Left lobe of liver (tissue), 2 donors: ENCODE measurements at places on chromosomes 11 and 22.

DNA sequence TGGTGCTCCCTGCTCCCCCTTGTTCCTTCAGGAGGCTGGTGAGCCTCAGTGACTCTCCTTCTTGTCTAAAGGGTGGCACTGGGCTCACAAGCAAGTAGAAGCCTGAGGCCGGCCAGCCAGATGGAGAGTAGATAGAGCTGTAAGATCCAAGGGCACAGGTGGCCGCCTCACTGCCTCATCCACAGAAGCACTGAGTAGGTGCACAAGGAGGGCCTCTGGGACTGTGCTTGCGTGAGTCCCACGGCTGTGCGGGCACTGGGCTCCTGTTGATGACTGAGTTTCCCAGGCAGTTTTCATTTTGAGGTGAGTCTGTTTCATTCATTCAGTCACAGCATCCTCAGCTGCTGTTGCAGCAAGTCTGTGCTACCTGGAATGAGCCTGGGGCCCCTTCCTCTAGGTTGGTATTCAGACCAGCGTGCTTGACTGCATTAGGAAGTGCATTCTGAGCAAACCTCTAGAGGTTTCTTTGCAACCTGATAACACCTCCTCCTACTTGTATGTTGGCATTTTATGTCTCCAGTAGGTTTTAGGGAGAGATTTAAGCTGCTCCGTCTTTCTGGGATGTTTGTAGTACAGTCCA is 184.0 kb downstream of the TBC1D22A start:
- no peak for DNase-seq

GRCh38 chr22:25643232-25644000 is 78.9 kb downstream of the GRK3 start:
- DNase-seq, result no peak

- DNase-seq, result no peak
Measured at GRCh38 chr11:119531056-119531455, 108.1 kb upstream of the THY1 start.

DNA sequence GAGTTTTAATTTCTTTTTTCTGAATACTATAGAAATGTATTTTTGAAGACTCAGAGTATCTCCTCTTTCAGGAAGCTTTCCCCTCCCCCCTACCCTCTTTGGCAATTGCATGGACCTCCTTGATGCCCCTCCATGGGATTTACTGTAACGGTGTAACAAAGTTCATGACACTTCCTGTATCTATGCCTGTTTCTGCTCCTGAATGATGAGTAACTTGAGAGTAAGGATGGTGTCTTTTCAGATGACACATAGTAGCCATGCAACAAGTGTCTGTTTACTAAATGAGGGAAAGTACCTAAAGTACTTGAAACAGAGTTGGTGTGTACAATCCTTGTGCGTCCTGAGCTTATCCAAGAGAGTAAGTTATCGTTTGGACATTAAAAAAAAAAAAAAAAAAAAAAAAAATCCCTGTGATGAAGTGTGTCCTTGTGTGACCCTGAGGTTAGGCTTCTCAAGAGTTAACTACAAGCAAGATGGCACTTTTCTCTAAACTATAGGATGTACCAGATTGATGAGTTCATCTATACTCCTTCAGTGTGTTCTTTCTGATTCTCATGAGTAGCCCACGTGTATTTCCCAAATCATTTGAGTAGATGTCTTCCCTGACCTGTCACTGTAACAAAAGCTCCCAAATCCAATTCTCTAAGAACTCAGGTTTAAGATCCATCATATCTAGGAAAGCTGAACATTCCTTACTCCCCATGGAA is 7.4 kb downstream of the ETS1 start:
- DNase-seq, result no peak

DNA sequence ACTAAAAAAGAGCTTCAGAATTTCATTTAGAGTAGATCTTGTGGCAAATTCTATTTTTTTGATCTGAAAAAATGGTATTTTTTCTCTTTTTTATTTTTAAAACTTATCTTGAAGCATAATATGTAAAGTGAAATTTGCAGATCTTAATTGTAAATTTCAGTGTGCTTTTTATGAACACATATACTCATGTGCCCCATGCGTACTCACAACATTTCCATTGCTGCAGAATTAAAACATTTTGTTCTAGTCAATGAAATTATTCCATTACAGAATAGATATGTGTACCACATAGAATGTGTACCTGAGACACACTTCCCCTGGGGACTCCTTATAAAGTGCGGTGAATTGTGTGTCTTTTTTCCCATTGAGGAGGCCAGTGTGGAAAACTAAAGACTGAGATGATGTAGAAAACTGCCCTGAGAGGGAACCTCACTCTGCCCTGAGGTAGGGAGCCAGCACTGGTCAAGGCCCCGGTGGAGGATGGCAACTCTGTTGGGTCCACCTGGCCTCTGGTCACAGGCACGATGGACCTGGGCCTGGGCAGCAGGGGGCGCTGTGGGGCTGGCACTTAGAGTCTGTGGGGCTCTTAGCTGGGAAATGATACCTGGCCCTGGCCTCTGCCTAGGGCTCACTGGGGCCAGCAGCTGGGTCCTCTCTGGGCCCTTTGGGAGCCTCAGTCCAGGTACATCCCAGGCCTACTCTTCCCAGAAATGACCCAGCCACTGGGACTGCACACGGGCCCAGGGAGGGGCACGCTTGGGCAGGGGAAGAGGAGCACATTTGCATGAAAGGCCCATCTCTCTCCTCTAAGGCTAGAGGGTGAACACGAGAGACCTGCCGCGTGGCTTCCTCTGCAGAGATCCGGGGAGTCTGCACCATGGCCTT is 77.9 kb upstream of the TOP3B start:
- peak; percentile 73 for DNase-seq

GRCh38 chr11:125341676-125342075 is 154.4 kb downstream of the FEZ1 start:
- no peak for DNase-seq

- DNase-seq, result peak; percentile 52
Measured at GRCh38 chr11:45045683-45046471, 95.2 kb upstream of the TP53I11 start.

- DNase-seq, result no peak
Measured at GRCh38 chr11:107018219-107018901, at the start of gene GUCY1A2. GUCY1A2 (minus strand) TSS chr11:107018476; CDS start chr11:107018055, 421 bp downstream.

DNA sequence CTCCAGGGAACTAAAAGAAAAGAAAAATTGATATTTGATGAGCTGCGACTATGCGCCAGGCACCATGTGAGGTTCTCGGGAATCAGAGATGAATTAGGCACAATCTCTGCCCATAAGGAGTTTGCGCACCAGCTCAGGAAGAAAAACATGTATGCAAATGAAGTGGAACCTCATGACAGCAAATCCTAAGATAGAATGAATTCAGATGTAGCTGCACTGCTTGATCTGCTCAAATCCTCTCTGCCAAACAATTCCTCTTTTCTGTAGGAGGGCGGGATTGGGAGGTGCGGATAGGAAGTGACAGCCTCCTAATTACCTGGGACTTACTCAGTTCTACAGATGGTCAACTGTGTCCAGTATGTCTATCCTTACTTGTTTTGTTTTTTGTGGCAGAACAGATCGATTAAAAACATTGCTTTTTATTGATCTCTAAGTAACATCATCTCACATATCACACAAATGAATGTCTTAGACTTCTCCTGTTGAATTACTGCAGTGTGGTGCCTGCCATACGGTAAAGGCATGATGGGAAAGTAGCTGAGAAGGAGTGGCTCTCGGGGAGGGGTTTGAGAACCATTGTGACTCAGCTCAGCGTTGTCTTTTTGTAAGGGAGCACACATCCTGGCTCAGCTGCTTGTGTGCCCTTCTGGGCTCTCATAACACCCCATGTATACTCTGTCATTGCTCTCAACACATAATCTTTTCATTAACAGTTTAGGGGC is 13.9 kb downstream of the CRTAM start:
- DNase-seq, result no peak

DNA sequence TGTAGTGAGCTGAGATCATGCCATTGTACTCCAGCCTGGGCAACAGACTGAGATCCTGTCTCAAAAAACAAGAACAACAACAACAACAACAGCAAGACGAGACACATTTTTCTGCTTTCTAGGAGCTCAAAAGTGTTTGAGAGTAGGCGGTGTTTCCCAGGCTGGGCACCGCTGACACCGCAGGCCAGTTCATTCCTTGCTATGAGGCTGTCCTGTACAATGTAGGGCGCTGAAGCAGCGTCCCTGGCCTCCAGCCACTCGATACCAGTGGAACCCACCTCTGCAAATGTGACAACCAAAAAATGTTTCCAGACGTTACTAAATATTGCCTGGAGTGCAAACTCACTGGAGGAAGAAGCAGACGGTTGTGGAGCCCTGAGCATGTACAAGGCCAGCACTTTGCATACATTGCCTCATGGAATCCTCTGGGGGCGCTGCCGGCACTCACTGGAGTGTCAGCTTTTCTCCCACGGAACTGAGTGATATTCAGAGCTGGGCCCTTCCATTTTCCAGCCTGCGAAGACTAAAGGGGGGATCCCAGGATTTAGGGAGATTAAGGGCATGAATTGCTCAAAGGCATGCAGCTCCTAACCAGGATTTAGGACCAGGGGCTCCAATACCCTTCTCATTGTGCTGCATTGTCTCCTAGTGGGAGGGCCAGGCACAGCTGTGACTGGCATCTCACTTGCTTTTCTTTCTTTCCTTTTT is 5.8 kb upstream of the MIEF1 start:
- DNase-seq, result peak; percentile 66

DNA sequence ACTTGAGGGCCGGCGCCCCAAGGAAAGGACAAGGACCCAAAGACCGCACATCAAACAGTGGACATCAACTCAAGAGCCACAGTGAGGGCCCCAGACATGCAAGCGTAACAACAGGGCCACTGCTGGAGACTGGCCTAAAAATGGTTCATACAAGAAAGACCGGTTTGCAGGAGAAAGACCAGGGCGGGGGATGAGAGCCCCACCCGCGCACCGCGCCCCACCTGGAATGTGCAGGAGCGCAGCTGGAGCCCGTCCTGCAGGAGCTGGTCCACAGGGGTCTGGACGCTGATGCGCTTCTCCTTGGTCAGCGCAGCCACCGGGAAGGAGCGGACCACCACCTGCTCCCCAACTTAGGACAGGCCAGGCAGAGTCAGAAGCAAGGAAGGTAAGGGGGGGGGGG is 13.9 kb downstream of the SBF1 start:
- no peak for DNase-seq

GRCh38 chr11:92136797-92137196 is 87.8 kb upstream of the FAT3 start:
- no peak for DNase-seq

DNA sequence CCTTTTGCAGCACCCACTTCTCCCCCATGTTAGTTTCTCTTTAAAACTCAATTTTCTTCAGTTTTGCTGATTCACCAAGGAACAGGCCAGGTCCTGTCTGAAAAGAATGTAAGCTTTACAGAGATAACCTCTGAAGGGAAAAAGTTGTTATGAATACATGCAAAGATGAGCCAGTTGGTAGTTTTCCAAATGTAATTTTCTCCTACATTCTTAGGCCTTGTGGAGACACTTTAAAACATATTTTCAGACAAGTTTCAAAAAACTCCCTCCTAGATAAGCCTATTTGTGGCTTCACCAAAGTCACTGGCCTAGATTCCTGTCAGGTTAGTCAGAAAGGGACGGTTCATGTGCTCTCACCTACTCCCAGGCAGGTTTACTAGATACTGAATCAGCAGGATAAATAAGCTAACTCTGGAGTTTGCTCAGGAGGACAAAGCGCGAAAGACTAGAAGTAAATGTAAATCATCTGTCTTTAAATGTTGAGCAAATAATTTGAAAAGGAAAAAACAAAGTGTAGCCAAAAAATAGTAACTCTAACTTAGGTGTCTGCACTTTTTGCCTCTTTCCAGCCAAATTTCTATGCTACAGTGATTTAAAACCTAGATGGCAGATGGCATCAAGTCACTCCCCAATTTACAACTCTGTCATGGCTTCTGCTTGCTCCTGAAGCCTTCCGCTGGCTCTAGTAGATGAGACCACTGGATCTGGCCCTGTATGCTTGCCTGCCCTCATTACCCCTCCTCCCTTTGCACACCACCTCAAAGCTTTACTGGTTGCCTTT is 4.9 kb upstream of the ATP6V1E1 start:
- DNase-seq, result no peak

GRCh38 chr22:27677905-27678458 is 123.6 kb downstream of the MN1 start:
- no peak for DNase-seq

DNA sequence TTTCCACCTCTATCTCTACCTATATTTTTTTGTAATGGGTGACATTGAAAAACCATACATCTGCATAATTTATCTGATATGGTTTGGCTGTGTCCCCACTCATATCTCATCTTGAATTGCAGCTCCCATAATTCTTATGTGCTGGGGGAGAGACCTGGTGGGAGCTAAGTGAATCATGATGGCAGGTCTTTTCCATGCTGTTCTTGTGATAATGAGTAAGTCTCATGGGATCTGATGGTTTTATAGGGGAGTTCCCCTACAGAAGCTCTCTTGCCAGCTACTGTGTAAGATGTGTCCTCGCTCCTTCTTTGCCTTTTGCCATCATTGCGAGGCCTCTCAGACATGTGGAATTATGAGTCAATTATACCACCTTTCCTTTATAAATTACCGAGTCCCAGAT is 551.0 kb upstream of the ANO5 start:
- no peak for DNase-seq

GRCh38 chr11:46239801-46240061 is 37.7 kb upstream of the CREB3L1 start:
- no peak for DNase-seq

DNA sequence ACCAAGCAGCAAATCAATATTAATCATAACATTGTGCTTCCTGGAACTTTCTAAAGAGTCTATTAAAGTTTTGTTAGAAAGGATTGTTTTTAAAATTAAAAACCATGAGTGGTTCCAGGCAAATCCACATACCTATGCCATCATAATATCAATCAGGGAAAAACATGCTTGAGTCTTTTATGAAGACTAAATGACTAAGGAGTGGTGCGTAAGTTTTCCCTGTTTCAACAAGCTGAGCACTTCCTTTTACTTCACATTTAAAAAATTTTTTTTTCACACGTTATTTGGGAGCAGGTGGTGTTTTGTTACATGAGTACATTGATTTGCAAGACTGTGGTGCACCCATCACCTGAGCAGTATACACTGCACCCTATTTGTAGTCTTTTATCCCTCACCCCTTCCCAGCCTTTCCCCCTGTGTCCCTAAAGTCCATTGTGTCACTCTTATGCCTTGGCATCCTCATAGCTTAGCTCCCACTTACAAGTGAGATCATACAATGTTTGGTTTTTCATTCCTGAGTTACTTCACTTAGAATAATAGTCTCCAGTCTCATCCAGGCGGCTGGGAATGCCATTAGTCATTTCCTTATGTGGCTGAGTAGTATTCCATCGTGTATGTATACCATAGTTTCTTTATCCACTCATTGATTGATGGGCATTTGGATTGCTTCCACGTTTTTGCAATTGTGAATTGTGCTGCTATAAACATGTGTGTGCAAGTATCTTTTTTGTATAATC is 1190.3 kb upstream of the RAG2 start:
- no peak for DNase-seq

DNA sequence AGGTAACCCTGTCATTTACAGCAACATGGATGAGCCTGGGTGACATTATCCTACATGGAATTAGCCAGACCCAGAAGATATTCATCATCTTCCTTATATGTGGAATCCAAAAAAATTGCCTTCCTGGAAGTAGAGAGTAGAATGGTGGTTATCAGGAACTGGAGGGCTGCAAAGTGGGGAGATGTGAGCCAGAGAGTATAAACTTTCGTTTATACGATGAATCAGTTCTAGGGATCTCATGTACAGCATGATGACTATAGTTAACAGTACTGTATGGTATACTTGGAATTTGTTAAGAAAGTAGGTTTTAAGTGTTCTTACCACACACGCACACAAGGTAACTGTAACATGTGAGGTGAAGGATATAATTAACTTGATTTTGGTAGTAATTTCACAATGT is 79.1 kb downstream of the TBC1D22A start:
- DNase-seq, result no peak

GRCh38 chr11:44404301-44404700 is 94.4 kb upstream of the ALX4 start:
- no peak for DNase-seq
